Smooth muscle cell of the brain vasculature (primary cell): ENCODE measurements at places on chromosomes 3 and 15.
A peak's percentile ranks its signal among the peaks of the same experiment; 100 is the strongest.

GRCh38 chr15:49863431-49864224 lies 242.8 kb downstream of the DTWD1 start:
- no peak for DNase-seq

- DNase-seq = no peak
Measured at GRCh38 chr15:63636518-63637061, 39.4 kb downstream of the FBXL22 start.

DNA sequence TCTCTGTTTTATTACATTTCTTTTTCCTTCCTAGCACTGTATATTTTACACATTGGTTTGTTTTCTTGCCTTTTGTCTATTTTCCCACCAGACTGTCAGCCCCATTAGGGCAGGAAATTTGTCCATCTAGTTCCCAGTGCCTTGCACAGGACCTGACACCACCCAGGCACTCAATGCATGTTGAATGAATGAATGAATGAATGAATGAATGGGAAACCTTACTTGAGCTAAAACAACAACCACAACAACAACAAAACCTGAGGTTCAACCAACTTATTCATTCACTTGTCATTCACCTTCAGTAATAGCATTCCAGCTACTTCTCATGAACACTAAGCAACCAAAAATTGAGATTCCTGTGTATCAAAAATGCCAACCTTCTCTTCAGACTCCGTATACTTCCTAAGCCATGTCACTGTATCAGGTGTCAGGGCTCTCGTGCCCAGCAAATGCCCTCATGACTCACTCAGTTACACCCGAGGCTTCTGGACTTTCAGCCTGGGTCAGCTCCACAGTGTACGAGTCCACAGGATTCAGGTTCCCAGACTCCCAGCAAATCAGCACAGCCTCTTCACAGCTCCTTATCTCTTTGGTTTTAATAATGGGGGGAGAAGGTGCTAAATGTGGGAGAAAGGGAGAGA lies 37.3 kb downstream of the FSD2 start:
- no peak for DNase-seq

- DNase-seq = no peak
Measured at GRCh38 chr3:184927796-184928315, 115.9 kb downstream of the VPS8 start.

- no peak for DNase-seq
Measured at GRCh38 chr15:81789403-81789802, 256.4 kb downstream of the MEX3B start.

DNA sequence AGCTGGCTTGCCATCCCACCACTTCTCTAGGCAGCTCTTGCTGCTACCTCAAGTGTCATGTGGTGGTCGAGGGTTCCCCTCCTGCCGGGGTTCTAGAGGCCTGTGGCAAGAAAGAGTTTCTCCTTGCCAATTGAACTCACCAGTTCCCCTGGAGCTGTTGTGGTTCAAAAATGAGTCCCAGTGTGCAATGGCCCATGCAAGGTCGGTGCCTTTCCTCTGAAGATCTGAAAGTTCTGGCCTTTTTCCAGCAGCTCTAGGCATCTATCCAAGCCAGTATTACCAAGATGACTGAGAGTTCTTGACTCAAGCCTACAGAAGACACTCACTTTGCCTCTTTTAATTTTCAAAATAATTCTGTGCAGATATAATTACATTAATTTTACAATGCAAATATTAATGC lies 163.6 kb downstream of the KCNMB2 start:
- no peak for DNase-seq

- DNase-seq = no peak
Measured at GRCh38 chr15:39669661-39670060, 88.8 kb downstream of the THBS1 start.

DNA sequence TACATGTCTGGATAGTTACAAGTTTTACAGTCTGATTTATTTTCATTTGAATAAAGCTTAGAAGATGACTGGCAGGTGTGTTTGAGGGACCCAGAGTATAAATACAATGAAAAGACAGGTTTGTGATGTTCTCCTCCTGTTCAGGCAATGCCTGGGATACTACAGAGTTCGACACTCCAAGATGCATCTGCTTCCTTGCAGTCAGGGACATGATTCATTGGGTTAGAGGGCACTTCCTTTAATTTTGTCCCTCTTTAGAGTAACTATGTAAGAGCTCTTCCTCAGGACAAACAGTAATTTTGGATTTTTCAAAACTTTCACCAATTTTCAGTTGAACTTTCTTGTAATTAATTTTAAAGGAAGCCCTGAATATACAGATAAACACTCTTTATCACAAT lies 102.0 kb downstream of the LMLN start:
- no peak for DNase-seq

DNA sequence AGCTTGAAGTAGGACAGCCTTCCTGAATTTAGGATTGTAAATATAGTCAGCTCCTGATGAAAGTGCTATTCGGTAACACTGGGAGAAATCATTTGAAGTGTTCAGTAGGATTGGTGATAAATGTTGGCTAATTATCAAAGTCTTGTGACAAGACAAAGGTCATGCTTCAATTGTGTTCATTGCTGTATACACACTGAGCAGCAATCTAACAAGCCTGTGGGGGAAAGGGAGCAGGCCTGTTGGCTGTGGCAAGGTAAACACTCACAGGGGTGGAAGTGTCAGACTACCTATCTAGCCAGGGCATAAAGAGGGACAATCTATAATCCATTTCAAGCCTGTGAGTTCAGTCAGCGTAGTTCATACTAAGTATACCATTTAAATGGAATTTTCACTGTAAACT lies 111.0 kb upstream of the MANF start:
- DNase-seq = no peak

DNA sequence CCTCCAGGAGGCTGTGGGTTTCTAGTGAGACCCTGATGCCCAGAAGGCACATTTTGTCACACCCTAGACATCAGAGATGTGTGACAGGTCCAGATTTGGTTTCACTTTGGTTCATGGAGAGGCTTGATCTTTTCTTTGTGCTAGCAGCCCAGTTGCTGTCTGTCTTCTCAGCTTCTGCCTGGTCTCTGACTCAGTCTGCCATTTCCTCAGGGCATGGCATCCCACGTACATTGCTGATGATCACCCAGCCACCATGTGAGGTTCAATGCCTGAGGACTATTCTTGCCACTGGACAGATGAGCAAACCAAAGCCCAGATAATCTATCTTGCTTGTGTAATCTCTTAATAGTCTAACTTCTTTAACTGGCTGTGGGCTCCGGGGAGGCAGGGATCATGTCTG lies 144.9 kb upstream of the MRPS22 start:
- DNase-seq = no peak

GRCh38 chr3:141795276-141795675 lies 32.1 kb downstream of the GRK7 start:
- DNase-seq = no peak

DNA sequence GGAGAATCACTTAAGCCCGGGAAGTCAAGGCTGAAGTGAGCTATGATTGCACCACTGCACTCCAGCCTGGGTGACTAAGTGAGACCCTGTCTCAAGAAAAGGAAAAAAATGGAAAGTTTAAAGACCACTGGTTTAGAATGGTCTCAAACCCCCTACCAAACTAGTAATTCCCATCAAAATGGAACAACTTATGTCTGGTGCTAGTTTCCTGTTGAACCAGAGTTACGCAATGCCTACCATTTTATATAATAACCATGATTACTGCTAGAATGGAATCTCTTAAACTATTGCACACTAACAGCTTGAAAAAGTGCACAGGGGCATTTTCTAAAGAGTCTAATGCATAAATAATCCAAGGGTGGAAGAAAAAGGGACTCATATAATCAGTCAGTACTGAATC lies 43.6 kb downstream of the DMXL2 start:
- DNase-seq = no peak

DNA sequence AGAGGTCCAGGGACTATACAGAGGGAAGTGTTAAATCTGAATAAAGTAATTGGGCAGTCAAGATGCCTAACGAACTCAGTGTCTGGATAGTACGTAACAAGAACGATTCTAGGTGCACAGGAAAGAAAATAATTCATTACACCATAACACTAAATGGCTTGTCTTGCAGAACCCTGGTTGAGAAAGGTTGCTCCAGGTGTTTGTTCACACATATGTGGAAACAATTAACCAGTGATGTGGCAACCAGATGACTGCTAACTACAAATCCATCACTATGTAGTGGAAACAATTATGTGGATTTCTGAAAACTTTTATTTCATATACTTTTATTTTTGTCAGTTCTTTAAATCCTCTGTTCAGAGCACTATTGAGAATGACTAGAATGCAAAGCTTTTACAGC lies 10.4 kb upstream of the HDC start:
- no peak for DNase-seq

DNA sequence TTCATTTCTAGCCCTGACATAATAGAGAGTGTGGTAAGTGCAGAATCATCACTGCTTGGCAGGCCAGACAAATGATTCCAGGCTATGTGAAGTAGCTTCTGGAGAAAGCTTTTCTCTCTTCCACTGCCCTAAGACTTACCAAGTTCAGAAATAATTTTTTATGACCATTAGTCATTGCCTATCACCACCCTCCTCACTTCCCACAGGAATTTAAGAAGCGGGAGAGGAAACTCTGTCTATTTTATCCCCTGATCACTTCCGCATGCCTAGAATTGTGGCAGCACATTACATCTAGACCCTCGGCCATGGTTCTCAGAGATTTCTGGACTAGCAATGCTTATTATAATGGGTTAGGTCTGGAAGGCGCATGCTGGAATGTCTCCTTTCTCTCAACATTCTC lies 397.8 kb upstream of the NR2F2 start:
- no peak for DNase-seq

- no peak for DNase-seq
Measured at GRCh38 chr15:71079208-71080044, 35.8 kb upstream of the THSD4 start.

GRCh38 chr3:186614266-186614596 lies 1.4 kb downstream of the AHSG start:
- no peak for DNase-seq

- no peak for DNase-seq
Measured at GRCh38 chr15:75361989-75362641, 6.3 kb downstream of the MAN2C1 start.

DNA sequence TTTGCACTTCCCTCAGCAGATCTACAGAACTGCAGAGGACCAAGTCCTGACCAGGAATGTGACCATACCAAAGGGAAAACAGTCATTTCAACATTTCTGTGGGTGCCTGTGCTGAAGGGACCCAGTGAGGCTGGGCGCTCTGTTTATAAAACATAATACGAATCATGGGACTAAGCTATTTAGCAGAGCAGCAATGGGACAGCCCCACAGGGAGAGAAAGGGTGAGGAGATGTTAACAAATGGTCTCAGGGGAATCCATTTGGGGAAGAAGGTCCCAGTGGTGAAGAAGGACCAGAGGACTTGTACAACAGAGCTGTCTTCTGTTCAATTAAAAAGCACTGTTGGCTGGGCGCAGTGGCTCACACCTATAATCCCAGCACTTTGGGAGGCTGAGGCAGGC lies 1025.4 kb downstream of the FHIT start:
- no peak for DNase-seq

GRCh38 chr3:97860364-97860763 lies 38.6 kb downstream of the CRYBG3 start:
- DNase-seq = no peak

- no peak for DNase-seq
Measured at GRCh38 chr3:138238711-138239110, 51.6 kb downstream of the ARMC8 start.

- no peak for DNase-seq
Measured at GRCh38 chr15:65077981-65078352, 1.4 kb downstream of the KBTBD13 start.

DNA sequence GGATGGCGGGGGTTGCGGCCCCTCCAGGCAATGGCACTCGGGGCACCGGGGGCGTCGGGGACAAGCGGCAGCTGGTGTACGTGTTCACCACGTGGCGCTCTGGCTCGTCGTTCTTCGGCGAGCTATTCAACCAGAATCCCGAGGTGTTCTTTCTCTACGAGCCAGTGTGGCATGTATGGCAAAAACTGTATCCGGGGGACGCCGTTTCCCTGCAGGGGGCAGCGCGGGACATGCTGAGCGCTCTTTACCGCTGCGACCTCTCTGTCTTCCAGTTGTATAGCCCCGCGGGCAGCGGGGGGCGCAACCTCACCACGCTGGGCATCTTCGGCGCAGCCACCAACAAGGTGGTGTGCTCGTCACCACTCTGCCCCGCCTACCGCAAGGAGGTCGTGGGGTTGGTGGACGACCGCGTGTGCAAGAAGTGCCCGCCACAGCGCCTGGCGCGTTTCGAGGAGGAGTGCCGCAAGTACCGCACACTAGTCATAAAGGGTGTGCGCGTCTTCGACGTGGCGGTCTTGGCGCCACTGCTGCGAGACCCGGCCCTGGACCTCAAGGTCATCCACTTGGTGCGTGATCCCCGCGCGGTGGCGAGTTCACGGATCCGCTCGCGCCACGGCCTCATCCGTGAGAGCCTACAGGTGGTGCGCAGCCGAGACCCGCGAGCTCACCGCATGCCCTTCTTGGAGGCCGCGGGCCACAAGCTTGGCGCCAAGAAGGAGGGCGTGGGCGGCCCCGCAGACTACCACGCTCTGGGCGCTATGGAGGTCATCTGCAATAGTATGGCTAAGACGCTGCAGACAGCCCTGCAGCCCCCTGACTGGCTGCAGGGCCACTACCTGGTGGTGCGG lies 1.9 kb downstream of the CHST2 start:
- no peak for DNase-seq

GRCh38 chr3:158792709-158793108 lies 9.1 kb upstream of the MFSD1 start:
- DNase-seq = no peak

GRCh38 chr3:115469649-115470048 lies 153.7 kb upstream of the GAP43 start:
- no peak for DNase-seq

DNA sequence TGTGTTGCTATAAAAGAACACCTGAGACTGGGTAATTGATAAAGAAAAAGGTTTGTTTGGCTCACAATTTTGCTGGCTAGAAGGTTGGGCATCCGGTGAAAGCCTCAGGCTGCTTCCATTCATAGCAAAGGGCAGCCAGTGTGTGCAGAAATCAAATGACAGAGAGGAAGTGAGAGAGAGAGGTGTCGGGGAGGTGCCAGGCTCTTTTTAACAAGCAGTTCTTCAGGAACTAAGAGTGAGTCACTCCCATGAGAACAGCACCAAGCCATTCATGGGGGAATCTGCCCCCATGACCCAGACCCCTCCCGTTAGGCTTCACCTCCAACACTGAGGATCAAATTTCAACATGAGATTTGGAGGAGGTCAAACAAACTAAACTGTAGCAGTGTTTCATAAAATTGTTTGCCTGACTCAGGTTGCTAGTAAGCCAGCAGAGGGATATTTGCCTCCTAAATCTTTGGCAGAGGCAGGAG lies 4.5 kb upstream of the PARP15 start:
- DNase-seq = peak; percentile 9

DNA sequence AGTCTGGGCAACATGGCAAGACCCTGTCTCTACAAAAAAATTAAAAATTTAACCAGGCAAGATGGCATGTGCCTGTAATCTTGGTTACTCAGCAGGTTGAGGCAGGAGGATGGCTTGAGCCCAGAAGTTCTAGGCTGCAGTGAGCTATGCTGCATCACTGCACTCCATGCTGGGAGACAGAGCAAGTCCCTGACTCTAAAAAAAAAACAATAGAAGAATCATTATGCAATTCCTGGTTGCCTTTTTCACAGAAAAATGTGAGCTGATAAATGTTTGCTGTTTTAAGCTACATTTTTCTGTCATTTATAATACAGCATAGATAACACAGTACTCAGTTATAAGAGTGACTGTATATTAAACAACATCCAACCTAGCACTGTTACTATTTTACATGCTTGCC lies 148.8 kb downstream of the SCAPER start:
- DNase-seq = no peak

GRCh38 chr3:126938520-126939337 lies 44.2 kb upstream of the PLXNA1 start:
- DNase-seq = no peak
